ENCODE measurements at places on chromosomes 16 and 17. TPM values are rescaled to one million over a fixed set of nuclear protein-coding genes. Genes with fewer than 3 reads are reported as not detected.

DNA sequence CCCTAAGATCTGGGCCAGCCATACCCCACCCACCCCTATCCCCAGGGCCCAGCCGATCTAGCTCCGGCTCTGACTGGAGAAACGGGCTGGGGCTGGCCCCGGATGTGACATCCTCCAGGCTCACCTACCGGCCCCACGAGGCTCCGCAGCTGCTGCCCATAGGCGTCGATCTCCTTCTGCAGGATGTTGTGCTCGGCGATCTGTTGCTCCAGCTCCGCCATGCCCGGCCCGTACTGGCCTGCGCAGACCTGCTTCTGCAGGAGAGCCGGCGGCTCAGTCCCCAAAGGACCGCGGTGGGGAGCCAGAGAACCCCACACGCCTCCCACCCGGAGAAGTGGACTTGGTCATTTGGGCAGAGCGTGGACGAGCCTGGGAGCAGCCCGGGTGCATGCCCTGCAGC lies 4.8 kb downstream of the EVPL start:
- no peak for DNase-seq

GRCh38 chr17:5621729-5622128 lies 37.4 kb upstream of the NLRP1 start:
- no peak for DNase-seq

DNA sequence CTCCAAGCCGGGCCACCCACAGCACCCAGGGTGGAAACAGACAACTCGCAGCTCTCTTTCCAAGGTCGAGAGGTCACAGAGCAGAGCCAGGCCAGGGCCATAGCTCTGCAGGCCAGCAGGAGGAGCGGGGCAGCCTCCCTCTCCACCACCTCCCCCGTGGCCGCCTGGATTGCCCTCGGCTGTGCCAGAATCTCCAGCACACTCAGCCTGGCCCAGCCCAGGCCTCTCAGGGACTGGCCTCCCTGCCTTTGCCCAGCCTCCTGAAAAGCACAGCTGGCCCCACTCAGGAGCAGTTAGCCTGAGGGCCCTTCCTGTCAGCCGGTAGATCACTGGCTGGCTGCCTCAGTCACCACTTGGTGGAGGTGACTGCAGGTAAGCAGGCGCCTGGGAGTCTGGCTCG lies 85.8 kb upstream of the SEC14L1 start:
- no peak for DNase-seq

- DNase-seq, result no peak
Measured at GRCh38 chr17:27486741-27487140, 30.5 kb downstream of the KSR1 start.

GRCh38 chr16:68399456-68399855 lies 48.9 kb downstream of the SMPD3 start:
- no peak for DNase-seq

PPM1E gene
- 0.02 TPM for total RNA-seq

- DNase-seq, result no peak
Measured at GRCh38 chr16:64846966-64847365, 274.9 kb downstream of the CDH11 start.

- no peak for DNase-seq
Measured at GRCh38 chr17:48850792-48851323, 20.0 kb downstream of the CALCOCO2 start.

- no peak for DNase-seq
Measured at GRCh38 chr16:12210925-12211869, 234.7 kb downstream of the SNX29 start.

DNA sequence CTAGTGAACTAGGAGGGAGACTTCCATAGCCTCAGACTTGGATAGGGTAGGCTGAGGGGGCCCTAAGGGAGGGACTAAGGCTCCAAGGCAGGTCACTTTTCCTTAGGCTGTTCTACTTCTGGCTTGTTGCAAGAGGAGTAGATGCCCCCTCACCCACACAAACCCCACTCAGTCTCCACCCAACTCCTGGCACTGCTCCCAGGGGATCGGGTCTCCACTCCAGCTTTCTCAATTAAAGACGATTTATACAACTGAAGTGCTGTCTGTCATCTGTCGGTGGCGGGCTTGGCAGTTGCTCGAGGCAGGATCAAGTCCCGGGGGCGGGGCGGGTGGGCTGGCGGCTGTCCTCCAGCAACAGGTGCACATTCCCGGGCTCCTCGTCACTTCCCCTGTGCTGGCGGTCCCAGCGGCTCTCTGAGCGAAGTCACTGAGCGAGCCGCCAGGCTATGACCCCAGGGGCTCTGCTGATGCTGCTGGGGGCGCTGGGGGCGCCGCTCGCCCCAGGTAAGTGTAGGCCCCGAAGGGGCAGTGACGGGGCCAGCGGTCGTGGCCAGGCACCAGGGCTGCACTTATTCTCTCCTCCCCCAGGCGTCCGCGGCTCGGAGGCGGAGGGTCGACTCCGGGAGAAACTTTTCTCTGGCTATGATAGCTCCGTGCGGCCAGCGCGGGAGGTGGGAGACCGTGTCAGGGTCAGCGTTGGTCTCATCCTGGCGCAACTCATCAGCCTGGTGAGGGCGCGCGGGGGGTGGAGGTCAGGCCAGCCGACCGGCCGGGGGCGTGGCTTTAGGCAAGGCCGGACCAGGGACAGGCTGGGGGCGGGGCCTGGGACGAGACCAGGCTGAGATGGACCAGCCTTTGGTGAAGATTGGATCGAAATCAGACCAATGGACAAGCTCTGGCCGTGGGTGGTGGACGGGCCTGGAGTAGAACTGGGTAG lies at the start of gene CHRNB1:
CHRNB1 (plus strand) TSS at position 380 of the 937 bp plus-strand sequence; CDS start at position 447, 67 bp downstream.
- peak; percentile 23 for DNase-seq

- DNase-seq, result no peak
Measured at GRCh38 chr17:17035490-17035889, 6.8 kb upstream of the MPRIP start.

DNA sequence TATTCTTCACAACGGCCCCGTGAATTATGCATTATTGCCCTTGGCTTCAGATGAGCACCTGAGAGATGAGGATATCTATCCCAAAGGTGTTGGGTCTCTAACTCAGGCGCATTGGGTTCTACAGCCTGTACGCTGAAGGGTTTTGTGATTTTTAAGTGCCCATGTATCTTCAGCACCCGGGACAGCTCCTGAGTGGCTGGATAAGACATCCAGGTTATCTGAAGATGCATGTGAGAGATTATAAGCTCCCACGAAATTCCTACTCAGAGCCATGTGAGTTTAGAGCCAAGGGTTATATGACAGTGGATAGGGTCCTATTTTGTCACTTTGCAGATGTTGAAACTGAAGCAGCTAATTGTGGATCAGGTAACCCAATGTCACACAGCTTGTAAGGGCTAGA lies 612.3 kb upstream of the EEF2KMT start:
- DNase-seq, result no peak

GRCh38 chr16:9297437-9298113 lies 206.1 kb downstream of the HAPSTR1 start:
- DNase-seq, result no peak

TMEM97 gene
- total RNA-seq, result 16.1 TPM

DNA sequence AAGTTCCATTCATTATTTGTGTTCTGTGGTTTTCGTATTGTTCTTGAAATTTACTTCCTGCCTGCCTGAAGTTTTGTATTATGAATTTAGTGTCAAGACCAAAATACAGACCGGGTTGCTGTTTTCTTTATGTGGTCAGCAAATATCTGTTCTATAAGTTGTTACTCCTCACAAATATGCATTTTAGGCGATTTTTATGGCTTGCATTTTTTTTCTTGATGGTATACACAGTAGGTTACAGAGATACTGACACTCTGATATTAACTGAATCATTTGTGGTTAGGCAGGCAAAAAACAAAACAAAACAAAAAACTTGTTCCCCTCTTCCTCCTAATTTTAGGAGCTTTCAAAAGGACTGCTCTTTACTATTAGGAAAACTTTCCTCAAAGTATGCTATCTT lies 52.6 kb downstream of the BCAS3 start:
- no peak for DNase-seq

TBX2 gene
- not detected for total RNA-seq

DNA sequence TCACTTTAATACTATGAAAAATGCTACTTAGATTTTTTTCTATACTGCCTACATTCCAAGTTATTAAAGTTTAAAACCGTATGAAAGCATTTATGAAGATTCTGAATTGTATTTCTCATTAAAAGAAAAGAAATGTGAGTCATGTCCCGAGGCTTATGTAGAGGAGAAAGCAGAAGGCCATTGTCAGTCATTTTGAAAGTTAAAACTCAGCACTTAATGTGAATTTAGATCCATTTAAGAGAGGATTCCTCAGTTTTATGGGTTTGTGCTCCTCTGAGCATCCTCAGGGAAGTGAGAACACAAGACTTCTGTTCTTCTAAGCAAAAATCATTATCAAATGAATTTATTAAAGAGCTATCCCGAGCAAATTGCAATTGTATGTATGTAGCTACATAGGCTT lies 11.8 kb downstream of the C17orf75 start:
- no peak for DNase-seq

GRCh38 chr16:68070249-68070730 lies 14.9 kb upstream of the NFATC3 start:
- no peak for DNase-seq

PTX4 gene
- not detected for total RNA-seq

- DNase-seq, result peak; percentile 35
Measured at GRCh38 chr17:48915459-48916282, 7.5 kb downstream of the UBE2Z start.

SLC25A39 gene
- 119 TPM for total RNA-seq

DNA sequence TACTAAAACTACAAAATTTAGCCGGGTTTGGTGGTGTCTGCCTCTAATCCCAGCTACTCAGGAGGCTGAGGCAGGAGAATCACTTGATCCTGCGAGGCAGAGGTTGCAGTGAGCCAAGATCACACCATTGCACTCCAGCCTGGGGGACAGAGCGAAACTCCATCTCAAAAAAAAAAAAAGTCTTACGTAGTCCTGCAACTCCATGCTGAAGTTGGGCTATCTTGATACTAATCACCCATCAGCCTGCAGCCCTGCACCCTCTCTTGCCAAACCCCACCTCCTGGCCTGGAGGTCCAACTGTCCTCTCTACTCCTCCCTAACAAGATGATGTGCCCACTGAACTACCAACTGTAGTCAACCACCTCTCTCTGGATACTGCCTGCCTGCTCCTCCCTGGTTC lies 4.8 kb downstream of the TMEM170A start:
- DNase-seq, result no peak

GRCh38 chr16:54422569-54422978 lies 136.0 kb upstream of the IRX3 start:
- DNase-seq, result no peak

GRCh38 chr17:82884970-82885353 lies 45.1 kb upstream of the ZNF750 start:
- DNase-seq, result no peak

- peak; percentile 31 for DNase-seq
Measured at GRCh38 chr16:23060458-23061320, 88.6 kb downstream of the USP31 start.

CCL5 gene
- total RNA-seq, result 3.4 TPM

DNA sequence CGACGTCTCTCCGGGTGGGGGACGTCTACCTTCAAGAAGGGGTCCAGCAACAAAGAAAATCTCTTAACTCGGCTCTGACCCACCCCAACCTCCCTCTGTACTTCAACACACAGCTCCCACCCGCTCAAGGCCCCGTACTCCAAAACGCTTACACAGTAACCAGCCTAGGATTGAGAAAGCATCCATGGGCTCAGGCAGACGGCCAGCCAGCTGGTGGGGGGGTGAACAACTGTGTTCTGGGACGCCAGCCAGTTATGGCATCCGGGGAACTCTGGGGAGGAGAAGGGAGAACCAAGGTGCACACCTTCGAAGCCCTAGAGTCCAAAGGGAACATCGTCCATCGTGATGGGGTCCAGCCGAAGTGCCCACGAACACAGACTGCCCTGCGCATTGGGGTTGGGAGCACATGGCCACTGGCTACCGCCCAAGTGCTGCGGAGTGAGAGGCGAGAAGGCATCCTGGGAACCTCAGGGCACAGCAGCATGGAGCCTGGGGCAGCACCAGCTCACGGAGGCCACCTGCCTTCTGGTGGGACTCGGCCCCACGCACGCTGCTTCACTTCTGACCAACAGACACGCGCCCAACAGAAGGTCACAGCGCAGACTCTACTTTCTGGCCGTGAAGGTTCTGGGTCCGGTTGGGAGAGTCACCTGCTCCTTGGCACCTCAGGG lies 14.3 kb downstream of the SLC16A3 start:
- no peak for DNase-seq

GRCh38 chr17:51995797-51996403 lies 162.6 kb downstream of the CA10 start:
- no peak for DNase-seq

KATNB1 gene
- total RNA-seq, result 16.8 TPM

DNA sequence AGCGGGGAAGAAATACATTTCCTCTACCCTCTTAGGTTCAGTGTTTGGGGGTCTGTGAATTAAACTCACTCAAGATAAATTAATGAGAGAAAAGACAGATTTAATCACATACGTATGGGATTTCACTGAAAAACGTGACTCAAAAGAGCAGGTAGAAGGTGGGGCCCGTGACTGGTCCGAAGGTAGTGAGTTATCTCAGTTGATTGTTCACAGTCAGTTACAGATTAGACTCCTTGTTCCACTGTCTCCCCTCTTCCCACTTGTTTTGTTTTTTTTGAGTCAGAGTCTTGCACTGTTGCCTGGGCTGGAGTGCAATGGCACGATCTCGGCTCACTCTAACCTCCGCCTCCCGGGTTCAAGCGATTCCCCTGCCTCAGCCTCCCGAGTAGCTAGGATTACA lies 301.2 kb downstream of the SEC14L1 start:
- no peak for DNase-seq

SLC5A10 gene
- not detected for total RNA-seq

GRCh38 chr17:39737760-39738567 lies at the start of gene GRB7:
GRB7 (plus strand) TSS chr17:39737938; CDS start chr17:39742302, 4,364 bp downstream.
- DNase-seq, result no peak

DNA sequence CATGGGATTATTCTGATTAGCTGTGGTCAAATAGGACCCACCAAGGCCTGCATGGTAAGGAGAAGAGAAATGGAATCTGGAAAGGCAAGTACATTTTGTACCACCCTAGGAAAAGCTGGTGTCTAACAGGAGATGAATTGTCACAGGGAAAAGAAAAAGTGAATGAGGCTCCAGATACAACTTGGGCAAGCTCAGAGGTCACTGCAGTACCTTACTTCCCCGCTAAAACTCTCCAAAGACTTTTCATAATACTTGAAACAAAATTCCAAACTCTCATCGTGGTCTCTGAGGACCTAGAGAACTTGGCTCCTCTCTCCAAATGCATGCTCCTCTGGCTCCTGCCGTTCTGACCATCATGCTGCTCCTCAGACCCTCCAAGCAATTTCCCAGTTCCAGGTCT lies 262.8 kb downstream of the GRIN2A start:
- DNase-seq, result no peak

GRCh38 chr16:3158510-3159314 lies 23.9 kb downstream of the ZNF213 start:
- DNase-seq, result peak; percentile 77

DNA sequence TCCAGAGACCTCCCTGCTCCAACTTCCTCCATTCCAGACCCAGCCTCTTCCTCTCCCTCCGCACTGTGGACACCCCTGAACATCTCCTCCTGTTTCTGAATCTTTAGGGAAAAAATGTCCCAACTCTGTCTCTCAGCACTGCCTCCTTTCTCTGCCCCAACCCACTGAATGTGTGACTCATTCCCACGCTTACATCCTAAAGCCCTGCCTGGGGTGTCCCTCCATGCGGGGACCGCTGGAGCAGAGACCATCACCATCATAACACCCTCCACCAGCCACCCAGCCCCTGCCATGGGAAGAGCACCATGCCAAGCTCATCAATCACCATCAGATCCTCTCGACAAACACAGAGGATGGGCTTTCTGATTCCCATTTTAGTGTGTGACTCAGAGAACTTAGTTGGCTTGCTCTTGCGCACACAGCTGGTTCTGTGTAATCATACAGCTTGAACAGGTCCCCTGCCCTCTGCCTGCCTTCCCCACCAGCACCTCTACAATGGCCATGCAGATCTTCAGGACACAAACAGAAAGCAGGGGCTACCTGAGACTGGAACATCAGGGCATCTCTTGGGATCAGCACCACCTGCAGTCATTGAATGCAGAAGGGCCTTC lies 10.7 kb downstream of the RPRML start:
- DNase-seq, result no peak

Data from activated B cell treated with CpG ODN at 0.5 μM for 24 hours (primary cell).